Sciatic nerve (tissue), 2 donors: ENCODE measurements at places on chromosomes 4 and X. TPM values are rescaled to one million over a fixed set of nuclear protein-coding genes. Genes with fewer than 3 reads are reported as not detected.

The CENPVL2 gene
- total RNA-seq: not detected

The SYTL4 gene
- total RNA-seq: 18.0 TPM

The CCDC149 gene
- 42.5 TPM for total RNA-seq

GRCh38 chrX:30889147-30890140 lies at the start of gene TAB3:
TAB3 (minus strand) TSS chrX:30889254; CDS start chrX:30859588, 29,666 bp downstream.
- DNase-seq: peak; percentile 93

DNA sequence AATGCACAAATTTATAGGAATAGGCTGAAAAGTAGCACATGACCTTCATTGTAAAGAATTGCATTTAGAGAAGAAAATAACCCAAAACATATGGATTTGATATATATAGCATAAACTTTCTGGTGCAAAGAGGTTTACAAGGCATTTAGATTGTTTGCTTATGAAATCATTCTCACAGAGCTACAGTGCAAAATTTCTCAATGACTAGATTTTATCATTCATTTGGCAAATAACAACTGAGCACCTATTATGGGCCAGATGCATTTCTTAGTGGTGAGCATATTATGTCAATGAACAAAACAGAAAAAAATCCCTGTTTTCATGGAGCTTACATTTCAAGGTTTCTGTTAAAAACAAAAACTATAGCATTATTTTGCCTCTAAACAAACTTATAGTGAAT lies 34.1 kb upstream of the TNIP3 start:
- DNase-seq: no peak

GRCh38 chr4:80161413-80162058 lies 35.8 kb upstream of the PRDM8 start:
- no peak for DNase-seq

DNA sequence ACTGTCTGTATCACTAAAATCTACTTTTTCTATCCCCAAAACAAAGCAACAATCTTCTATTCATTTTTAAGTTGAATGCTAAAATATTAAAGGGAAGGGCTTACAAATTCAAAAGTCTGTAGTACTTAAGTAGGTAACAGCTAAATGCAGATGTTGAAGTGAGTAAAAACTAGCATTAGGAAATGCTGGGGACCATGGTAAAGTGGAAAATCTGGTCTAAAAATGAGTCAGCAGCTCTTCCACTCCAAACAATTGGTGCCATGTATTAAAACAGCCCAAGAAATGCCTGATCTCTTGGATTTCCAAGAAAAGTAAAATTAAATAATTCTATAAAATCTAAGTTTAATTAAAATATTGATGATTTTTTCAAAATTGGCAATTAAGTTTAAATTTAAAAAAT lies 73.3 kb upstream of the PPP3CA start:
- no peak for DNase-seq
